Jurkat, Clone E6-1 (cell line): ENCODE measurements at places on chromosomes 7 and 10.

- DNase-seq = no peak
These were observed 6.9 kb downstream of the ITPRIP start for GRCh38 chr10:104331208-104331838.

GRCh38 chr10:12406764-12407400, 57.5 kb downstream of the CAMK1D start:
- DNase-seq = no peak

DNA sequence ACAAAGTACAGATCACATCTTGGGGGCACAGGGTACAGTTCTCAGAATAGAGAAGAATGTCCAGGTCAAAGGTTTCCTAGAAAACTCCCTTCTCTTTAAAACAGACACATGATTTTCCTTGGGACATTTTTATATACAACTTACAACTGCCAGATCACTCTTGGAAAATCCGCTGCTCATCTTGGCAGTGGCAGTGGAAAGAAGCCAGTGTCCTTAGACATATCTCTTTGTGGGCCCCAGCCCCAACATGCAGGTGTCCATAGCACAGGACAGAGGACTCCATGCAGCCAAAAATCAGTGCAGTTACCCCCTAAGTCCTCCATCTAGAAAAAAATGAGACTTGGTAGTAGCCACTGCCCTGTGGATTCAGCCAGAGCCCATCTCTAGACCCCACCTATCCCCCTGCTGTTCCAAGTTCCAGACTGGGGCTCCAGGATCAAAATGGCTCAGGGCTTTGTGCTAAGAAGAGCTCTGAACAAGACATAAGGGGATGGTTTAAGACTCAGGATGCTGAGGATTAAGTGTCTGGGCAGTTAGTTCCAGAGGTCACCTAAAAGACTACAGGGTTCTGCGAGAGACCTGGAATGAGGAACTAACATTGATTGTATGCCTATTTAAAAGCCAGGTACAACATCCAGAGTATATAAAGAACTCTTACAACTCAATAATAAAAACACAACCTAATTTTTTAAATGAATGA, 34.4 kb downstream of the HIPK2 start:
- no peak for DNase-seq

- DNase-seq = no peak
These were observed 131.3 kb downstream of the ALOX5 start for GRCh38 chr10:45505311-45505710.

- DNase-seq = peak; percentile 41
These were observed 328.4 kb upstream of the AOAH start for GRCh38 chr7:37052705-37053104.

- no peak for DNase-seq
These were observed 92.9 kb upstream of the LRRTM3 start for GRCh38 chr10:66832781-66833422.

- no peak for DNase-seq
These were observed 20.3 kb downstream of the C10orf90 start for GRCh38 chr10:126650161-126650560.

DNA sequence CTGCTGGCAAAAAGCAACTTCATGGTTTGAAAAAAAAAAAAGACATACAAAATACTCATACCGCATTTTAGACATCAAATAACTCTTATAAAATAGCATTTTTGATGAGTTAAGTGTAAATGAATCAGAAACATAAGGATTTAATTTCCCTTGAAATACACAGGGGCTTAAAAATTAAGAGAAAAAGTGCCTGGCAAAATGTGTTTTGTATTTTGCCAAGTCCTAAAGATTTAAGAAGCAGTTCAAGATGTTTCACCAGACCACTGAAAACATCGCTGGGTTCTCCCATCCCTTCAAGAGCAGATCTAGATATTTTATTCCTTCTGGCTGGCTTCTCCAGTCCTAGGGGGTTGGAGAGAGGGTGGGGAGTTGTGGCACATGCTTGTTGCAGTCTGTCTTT, 396.4 kb downstream of the INHBA start:
- no peak for DNase-seq

GRCh38 chr7:40097728-40098127, 36.7 kb downstream of the MPLKIP start:
- no peak for DNase-seq

DNA sequence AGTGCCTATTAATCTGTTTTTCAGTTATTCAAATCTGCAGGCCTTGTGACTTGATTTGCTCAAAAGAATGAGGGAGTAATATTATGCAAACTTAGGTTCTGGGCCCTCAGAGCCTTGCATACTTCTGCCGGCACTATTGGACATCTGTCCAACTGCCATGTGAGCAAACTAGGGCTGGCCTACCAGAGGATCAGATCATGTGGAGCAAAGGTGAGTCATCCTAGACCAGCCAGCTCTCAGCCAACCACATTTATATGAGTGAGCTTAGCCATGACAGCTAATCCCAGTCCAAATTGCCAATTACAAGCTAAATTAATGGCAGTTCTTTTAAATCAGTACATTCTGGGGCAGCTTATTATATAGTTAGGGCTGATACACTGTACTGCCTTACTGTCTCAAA, 69.6 kb downstream of the SDHAF3 start:
- DNase-seq = no peak

DNA sequence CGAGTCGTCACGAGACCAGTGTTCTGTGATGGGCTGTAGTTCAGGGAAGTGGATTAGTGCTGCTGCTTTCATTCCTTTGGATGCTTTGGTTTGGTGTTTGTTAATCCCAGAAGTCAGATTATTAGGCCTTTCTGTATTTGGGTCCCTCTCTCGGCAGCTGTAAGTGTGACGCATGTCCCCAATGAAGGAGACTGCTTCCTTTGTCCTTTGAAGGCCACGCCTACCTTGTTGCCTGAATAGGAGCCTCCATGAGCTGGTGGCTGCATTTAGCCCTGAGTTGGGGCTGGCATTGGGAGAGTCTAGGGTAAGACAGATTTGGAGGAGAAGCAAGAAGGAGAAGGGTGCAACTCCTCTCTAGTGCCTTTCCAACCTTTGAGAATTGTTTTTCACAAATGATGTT, 34.5 kb downstream of the DOCK1 start:
- DNase-seq = no peak

GRCh38 chr7:44149571-44150465, 8.7 kb upstream of the MYL7 start:
- DNase-seq = no peak

DNA sequence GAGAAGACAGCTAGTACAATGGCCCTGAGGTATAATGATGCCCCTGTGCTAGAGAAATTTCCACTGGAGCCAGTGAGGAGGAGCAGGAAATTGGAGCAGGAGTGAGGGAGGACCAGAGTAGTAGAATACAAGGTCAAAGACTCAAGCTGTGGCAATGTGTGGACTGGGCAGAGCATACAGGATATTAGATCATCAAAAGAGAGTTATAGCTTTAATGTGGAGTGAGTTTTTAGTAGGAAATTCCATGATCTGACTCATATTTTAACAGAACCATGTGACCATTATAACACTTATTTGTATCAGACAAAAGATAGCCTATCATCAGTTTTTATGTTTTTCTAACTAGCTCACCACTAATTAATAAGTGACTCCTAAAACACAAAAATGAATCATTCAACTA, 154.1 kb downstream of the DGKB start:
- no peak for DNase-seq

GRCh38 chr7:148584154-148584827, 6.3 kb upstream of the C7orf33 start:
- no peak for DNase-seq

DNA sequence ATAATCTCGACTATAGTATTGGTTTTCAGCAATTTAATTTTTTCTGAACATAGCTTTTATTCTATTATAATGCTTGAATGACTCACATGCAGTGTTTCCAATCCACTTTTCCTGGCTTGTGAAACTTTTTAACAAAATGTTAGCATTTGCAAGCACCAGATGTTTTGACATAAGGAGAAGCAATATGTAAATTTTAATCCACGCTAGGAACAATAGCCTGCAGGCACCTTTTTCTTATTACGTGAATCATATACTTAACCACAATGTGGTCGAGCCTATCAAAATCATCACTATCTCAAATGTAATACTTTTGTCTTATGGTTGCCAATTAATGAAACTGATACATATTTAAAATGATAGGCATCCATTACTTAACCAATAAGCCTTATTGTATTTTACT, 97.1 kb downstream of the TFEC start:
- no peak for DNase-seq

DNA sequence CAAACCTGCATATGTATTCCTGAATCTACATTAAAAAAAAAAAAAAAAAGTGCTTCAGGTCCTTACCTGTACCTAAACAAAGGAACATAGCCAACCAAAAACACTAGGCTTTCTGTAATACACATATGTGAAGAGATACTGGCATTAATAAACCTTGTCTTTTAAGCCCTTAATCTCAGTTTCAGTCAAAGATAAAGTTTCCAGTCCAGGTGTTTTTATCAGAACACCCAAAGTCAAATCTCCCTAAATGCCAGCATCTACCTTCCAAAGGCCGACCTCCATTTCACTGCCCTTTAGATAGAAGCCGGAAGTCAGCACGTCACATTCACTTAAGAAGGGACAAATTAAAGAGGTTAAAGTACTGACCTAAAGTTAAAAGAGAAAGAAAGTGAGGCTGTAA, 79.8 kb upstream of the NEBL start:
- DNase-seq = no peak

- DNase-seq = no peak
These were observed 67.1 kb downstream of the AOAH start for GRCh38 chr7:36657036-36657660.

- no peak for DNase-seq
These were observed 59.1 kb downstream of the ZNF365 start for GRCh38 chr10:62433181-62433692.

- no peak for DNase-seq
These were observed 64.7 kb downstream of the ZNF277 start for GRCh38 chr7:112271162-112271561.

- DNase-seq = no peak
These were observed 123.0 kb upstream of the ADARB2 start for GRCh38 chr10:1860351-1860750.

- DNase-seq = no peak
These were observed 288.2 kb upstream of the SEMA3D start for GRCh38 chr7:85475071-85475470.

GRCh38 chr7:17485368-17485767, 186.9 kb downstream of the AHR start:
- DNase-seq = no peak

DNA sequence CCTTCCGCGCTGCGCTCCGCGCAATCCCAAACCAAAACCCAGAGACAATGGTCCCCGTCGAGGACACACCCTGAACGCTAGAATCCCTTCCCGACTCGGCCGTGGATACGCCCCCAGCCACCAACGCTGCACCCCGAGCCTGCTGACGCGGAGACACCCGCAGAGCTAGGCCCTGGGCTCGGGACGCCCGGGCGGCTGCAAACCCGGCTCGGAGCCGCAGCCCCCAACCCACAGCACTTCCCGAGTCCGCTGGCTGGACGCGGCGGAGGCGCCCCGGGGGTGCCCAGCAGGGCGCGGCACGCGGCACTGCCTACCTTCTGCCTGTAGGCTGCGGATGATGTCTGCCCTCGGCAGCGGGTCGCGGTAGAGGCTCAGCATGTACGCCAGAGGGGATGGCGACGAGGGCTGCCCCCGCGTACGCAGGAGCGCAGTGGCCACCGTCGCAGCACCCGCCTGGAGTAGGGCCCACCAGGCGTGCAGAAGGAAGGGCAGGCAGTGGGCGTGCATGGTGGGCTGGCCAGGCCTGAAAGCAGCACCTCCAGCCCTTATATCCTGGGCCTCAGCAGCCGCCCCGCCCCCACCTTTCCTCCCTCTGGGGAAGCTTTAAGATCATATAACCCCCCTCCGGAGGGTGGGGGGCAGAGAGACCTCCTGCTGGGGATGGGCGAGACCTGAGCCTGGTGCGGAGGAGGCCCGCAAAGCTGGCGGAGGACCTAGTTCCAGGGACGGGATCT, at the start of gene NODAL:
Gene NODAL, minus strand, starts transcription at position 521 of the 734 bp plus-strand sequence. Its CDS starts 14 bp downstream, at position 507.
- DNase-seq = no peak

DNA sequence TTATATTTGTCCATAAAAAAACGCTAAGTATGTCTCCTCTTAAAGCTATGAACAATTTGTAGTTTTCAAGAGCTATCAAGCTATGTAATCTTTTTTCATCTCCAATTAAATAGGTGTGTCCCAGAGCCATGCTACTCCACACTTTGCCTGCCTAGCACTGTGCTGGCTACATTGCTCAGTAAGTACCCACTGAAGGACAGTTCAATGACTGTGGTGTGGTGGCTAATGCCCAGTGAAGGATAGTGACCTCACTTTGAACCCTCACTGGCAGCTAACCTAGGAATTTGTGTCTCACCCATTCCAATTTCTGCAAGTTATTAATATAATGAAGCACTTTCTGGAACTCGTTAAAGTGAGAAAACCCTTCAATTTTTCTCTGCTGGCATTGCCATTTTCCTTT, 14.4 kb upstream of the TRUB1 start:
- DNase-seq = no peak

GRCh38 chr7:21923658-21924057, 22.0 kb downstream of the CDCA7L start:
- no peak for DNase-seq

GRCh38 chr10:76559892-76560220, 1077.8 kb downstream of the KCNMA1 start:
- DNase-seq = no peak

- no peak for DNase-seq
These were observed 142.6 kb upstream of the SORCS3 start for GRCh38 chr10:104498347-104499081.

DNA sequence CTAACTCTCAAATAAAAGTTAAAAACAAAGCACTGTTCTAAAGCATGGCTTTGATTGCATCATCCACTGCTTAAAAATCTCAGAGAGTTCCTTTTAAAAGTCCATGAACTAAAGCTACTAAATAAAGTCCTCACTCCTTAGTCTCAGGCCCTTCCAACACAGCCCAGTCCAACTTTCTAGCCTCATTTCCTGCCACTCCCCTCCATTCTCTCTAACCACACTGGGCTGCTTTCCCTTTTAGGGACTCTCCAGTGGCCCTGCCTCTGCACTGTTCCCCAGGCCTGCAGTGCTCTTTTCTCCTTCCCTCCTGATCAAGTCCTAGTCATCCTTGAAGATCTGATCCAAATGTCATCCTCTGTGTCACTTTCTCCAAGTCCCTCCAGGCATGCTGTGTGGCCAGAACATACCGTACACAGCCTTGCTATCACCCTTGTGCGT, 56.9 kb upstream of the PPP1R3C start:
- DNase-seq = no peak

- peak; percentile 29 for DNase-seq
These were observed 269.3 kb downstream of the BICC1 start for GRCh38 chr10:58781873-58782488.

GRCh38 chr7:151320263-151320845, 21.3 kb upstream of the NUB1 start:
- no peak for DNase-seq

- DNase-seq = no peak
These were observed 205.2 kb downstream of the TMEM26 start for GRCh38 chr10:61248013-61248412.
